Right lobe of liver (tissue), 6 donors: ENCODE measurements at places on chromosomes 13 and 19. TPM values are rescaled to one million over a fixed set of nuclear protein-coding genes. Genes with fewer than 3 reads are reported as not detected.

GRCh38 chr13:33624740-33625139, 193.2 kb upstream of the RFC3 start:
- DNase-seq, result no peak
- H3K27me3 ChIP-seq, result no peaks in the 10 kb centered on the region
- no peaks in the 10 kb centered on the region for H3K4me1 ChIP-seq
- no peak overlapping the region for H3K4me3 ChIP-seq

DNA sequence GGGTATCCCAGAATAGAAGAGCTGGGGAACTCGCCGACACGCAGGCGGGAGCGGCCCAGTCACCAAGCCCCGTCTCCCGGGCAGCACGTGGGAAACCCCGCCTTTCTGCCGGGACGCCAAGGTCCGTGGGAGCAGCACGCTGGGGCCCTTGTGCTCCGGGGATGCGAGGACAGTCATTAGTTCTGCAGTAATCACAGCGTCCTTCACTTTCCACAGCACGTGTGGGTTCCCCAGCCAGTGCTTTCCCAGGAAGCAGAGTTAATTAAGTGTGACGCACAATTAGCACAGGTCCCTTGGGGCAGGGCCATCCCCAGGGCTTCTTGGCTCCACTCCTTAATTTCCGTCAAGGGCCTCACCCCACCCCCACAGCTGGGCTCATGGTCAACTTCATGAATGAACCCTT, 64.3 kb upstream of the C13orf46 start:
- H3K4me3 ChIP-seq, result no peak overlapping the region
- H3K27me3 ChIP-seq, result no peaks in the 10 kb centered on the region
- no peaks in the 10 kb centered on the region for H3K4me1 ChIP-seq
- H3K27ac ChIP-seq, result no peak overlapping the region

The ADAT3 gene
- total RNA-seq, result 2.7 TPM

The NTF4 gene
- not detected for total RNA-seq
